ENCODE measurements at places on chromosomes 4 and X. TPM values are rescaled to one million over a fixed set of nuclear protein-coding genes. Genes with fewer than 3 reads are reported as not detected.

SSX2 gene
- not detected for total RNA-seq

RPS6KA6 gene
- 4.0 TPM for total RNA-seq

TRAM1L1 gene
- total RNA-seq = 4.2 TPM

TRIM60 gene
- not detected for total RNA-seq

RNF4 gene
- 53.3 TPM for total RNA-seq

UXT gene
- 241 TPM for total RNA-seq

SYP gene
- total RNA-seq = 0.92 TPM

ARHGAP24 gene
- 1.3 TPM for total RNA-seq

CPZ gene
- total RNA-seq = not detected

CWH43 gene
- not detected for total RNA-seq

DCHS2 gene
- not detected for total RNA-seq

RASSF6 gene
- 0.07 TPM for total RNA-seq

MAGEE2 gene
- not detected for total RNA-seq

RADX gene
- total RNA-seq = 9.0 TPM

CT83 gene
- total RNA-seq = not detected

NUDT11 gene
- total RNA-seq = 30.6 TPM

SPANXN3 gene
- not detected for total RNA-seq

Data from NCI-H460 (cell line).